ENCODE measurements at places on chromosomes 2 and 18.
A peak's percentile ranks its signal among the peaks of the same experiment; 100 is the strongest.

DNA sequence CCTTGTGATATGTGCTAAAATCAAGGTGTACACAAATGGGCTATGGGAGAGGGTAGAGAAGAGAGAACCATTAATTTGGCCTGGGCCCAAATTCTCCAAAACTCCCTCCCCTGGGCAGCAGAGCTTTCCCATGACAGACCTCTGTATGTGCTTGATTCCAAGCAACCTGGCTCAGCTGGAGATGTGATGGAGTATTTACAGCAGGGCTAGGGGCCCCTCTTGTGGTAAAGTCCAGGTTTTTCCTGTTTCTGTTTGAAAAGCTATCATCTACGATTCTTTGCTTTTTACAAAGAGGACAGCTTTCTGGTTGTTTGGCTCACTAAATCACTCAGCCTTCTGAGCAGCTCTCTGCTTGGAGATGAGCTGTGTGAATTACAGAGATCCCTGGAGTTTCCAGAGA is 40.3 kb downstream of the KCNS3 start:
- no peak for DNase-seq

DNA sequence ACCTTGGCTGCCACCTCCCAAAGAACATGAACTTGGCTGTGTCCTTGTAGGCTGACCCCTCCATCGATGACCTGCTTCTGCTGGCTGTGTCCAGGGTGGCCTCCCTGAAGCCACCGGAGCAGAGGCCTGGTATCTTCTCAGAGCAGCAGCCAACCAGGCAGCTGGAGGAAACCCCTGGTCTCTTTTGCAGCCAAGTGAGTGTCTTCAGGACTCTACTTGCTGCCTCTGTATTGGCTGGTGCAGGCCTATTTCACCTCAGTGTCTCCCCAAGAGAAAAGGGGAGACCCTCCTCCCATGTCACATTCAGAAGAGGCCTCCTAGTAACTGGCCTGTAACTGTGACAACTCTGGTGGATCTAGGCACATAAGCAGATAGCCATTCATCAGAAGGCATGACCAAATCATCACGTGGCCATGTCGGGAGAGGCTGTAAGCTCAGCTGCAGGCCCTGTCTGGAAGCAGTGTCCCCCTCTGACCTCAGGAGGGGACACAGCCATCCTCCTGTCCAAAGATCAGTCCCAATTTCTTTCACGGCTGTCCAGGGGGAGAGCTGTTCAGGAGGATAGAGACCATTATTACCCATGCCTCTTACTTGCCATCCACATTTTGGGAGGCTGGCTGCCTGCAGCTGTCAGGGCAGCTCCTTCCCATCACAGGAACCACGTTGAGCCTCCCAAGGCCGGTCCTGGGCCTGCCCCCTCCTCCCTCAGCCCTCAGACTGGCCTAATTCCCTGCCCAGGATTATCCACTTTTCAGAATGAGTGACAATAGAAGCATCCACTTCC is 20.9 kb upstream of the ROCK2 start:
- DNase-seq, result no peak

DNA sequence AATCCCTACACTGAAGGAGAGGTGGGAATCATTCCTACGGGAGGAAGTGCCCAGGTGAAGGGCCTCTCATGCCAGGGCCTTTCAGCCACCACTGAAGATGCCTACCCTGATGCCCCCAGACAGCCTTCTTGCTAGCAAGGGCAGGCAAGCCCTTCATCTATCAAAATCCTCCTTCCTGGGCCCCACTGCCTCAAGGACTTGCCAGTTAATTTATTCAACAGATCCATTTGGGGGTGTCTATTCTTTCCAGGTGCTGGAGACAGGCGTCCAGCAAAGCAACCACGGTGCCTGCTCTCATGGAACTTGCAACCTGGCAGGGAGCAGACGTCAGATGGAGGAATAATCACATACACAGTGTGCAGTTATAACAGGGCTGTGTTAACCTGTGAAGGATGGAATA is 95.5 kb downstream of the GYPC start:
- DNase-seq, result no peak

DNA sequence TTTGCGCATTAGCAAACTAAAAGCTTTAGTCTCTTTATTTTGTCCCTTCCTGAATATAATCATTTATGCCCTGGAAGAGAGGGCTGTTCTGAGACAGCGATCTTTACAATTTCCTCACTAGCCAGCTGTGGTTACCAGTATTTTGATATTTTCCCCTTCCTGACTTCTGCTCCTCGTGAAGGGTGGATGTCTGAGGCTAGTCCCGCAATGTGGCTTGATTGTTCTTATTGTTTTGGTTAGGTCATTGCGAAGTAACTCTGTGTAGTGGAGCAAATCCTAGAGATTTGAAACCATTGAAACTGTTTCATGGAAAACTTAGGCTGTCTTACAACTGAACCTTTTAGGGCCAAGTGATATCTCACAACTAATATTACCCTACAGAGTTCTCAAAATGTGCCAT is 2.4 kb downstream of the MRPL33 start:
- no peak for DNase-seq

DNA sequence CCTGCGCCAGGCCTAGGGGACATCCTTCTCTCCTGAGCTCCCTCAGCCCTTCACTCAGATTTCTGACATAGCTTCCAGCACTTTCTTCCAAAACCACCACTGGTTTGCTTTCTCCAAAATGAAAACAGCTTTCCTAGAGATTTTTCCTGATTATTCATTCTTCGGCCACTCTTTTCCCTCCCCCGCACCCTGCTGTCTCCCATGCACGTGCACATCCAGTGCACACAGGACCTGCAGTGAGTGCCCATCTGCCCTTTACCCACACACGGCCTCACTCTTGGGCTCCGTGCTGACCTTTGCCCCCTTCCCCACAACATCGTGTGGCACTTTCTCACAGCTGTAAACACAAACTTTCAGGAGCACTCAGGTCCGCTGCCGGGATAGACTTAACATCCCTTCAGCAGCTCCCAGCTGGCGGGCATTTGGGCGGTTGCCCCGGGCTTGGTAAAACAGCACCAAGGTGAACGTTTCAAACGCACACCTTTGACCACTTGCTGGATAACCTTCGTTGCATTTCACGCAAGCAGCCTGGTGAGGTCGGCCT is 25.8 kb downstream of the KIF1A start:
- no peak for DNase-seq

GRCh38 chr2:60318544-60318943 is 234.9 kb downstream of the BCL11A start:
- peak; percentile 17 for DNase-seq

- no peak for DNase-seq
Observed at GRCh38 chr18:8536231-8536630, 73.0 kb upstream of the RAB12 start.

- DNase-seq, result peak; percentile 48
Observed at GRCh38 chr2:22355816-22356433, 1029.1 kb upstream of the KLHL29 start.

DNA sequence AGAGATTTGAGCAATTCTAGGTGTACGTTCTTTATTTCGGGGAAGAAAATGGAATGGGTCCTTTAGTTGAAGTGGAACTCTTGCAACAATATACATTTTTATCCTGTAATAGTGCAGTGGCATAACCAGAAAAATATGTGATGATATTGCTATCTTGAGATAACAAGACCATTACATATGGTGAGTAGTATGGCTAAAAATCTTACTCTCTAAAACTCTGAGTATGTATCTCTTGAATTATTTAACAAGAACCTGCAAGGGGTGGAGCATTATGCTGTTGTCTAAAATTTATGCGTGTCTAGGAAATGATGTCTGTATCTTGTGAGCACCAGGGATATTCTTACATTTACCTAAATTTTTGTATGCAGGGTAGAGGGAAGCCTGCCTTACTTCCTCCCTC is 68.4 kb upstream of the SLC4A10 start:
- DNase-seq, result no peak

GRCh38 chr2:167510071-167510759 is 621.9 kb downstream of the XIRP2 start:
- no peak for DNase-seq

DNA sequence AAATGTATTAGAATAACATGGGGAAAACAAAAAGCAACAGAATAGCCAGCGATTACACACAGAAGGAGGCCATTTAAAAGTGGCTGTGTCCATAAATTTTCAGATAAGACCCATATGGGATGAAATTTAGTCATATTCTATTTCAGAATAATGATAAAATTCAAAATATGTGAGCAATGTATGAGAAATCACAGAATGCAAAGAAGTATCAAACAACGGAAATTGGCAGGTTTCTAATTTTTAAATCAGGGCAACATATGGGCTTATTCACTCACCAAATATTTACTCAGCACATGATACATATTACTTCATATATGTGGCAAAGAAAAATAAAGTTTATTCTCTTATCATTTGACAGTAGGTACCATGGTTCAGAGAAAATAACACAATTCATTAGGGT is 208.5 kb downstream of the GRB14 start:
- DNase-seq, result no peak

DNA sequence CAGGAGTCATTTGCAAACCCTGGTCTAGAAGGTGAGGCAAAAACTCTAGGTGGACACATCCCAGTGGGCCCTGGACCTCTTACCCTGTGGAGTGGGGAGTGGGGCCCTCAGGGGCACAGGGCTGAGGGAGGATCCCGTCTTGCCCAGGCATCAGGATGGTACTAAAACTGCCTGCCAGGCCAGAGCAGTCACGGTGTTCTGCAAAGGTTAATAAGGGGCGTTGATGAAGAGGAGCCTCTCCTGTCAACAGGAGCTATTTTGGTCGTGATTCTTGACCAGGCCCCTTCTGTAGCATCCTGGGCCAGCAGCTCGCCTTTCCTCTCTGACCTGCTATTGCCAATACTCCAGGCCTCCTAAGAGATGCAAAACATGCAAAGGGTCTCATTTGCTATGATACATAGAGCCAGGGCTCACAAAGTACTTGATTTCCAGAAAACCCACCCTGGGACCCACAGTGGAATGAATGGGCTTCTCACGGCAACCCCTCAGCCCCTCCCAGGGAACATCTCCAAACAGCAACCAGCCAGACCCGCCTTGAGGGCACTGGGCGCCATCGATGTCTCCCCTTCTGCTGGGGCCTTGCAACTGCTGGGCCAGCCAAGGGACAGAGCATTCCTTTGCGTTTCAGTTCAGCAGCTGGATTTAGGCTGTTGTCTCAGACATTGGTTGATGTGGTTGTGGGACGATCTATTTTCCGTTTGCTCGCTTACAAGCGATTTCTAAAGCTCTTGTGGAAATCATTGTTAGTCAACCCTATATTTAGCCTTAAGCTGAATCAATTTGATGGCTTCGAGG is 111.1 kb downstream of the PDCL3 start:
- DNase-seq, result no peak

- no peak for DNase-seq
Observed at GRCh38 chr18:48391868-48392267, 17.3 kb downstream of the ZBTB7C start.

DNA sequence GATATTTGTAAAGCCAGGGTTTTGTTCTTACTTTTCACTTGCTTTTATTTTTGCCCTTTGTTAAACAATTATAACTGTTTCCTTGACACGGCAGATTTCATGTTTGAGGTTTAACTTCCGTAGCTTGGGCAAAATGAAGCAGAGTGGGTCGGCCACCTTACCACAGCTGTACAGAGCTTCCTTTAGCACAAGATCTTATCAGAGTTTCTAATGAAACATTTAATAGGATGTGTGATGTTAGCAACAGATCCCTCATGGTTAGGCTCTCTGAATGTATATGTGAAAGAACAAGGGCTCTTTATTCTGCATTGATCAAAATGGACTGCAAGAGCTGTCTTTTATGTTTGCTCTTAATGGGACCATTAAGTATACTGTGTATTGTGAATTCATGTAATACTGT is 22.3 kb downstream of the RNF125 start:
- DNase-seq, result no peak

GRCh38 chr2:121855510-121855909 is 100.1 kb downstream of the TSN start:
- DNase-seq, result no peak

GRCh38 chr2:120669121-120669952 is 66.3 kb upstream of the GLI2 start:
- peak; percentile 25 for DNase-seq

DNA sequence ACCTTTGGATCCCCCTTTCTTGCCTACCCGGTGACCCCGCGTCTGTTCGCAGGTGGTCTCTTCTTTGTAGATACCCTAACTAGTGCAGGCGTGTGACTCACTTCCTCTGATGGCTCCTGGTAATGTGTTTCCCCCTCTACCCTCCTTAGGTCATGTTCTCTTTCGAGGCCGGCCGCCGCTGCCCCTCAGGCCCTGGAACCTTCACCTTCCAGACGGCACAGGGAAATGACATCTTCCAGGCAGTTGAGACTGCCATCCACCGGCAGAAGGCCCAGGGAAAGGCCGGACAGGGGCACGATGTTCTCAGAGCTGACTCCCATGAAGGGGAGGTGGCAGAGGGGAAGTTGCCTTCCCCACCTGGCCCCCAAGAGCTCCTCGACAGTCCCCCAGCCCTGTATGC is 1.6 kb downstream of the DOK1 start:
- DNase-seq, result no peak

DNA sequence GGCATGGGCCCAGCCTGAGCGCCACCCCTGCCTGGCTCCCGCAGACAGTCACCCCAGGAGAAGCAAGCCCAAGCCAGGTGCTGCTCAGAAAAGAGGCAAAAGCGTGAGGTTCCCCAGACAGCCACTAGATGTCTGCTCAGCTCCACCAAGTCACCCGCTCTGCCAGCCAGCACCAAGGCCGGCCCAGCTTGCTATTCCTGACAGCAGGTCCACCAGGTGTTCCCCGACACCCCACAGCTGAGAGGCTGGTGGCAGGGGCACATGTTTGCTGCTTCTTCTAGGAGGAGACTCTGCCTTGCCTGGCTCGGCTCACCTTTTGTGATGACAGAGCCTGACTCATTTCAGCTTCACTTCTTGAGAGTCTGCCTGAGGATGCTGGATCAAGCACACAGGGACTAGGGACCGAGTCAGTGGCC is 206.7 kb downstream of the MGAT5 start:
- DNase-seq, result no peak

DNA sequence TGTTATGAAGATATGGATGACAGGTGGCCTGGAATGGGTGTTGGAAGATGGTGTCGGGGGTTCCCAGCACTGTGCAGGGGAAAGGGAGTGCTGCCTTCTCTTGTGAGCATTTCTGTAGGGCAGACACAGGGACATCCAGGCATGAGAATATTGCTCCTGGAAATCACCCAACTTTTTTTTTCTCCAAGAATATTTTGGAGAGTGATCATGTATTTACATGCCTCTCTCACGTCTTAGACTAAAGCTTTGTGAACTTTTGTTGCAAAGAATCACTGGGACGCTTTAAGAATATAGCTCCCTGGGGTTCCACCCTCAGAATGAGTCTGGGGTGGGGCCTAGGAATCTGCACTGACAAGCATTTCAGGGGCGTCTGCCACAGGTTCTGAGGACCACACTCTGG is 68.7 kb downstream of the VWA3B start:
- DNase-seq, result no peak

GRCh38 chr2:217691920-217692666 is 310.7 kb downstream of the TNS1 start:
- DNase-seq, result no peak

GRCh38 chr2:168703926-168704325 is 98.5 kb upstream of the NOSTRIN start:
- no peak for DNase-seq

- DNase-seq, result peak; percentile 93
Observed at GRCh38 chr2:226478109-226478809, 321.4 kb downstream of the IRS1 start.

DNA sequence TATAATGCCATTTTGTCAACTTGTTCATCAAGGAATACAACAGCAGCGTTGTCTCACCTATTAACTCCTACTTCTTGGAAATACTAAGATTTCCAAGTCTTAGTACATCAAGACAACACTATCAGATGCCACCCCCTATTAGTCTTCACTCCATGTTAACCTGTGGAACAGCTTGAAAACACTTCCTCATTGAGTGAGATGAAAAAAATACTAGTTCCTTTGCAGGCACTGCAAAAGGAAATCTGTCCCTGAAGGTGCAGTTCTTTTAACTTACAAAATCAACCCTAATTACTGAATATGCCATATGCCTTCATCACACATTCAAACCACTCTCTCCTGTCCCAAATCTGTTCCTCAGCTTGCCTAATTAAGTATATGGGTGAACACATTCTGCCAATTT is 4.0 kb downstream of the CWC22 start:
- DNase-seq, result no peak

All from SJSA1 (cell line).